MV-4-11 (cell line): ENCODE measurements at places on chromosomes 5 and 9.

DNA sequence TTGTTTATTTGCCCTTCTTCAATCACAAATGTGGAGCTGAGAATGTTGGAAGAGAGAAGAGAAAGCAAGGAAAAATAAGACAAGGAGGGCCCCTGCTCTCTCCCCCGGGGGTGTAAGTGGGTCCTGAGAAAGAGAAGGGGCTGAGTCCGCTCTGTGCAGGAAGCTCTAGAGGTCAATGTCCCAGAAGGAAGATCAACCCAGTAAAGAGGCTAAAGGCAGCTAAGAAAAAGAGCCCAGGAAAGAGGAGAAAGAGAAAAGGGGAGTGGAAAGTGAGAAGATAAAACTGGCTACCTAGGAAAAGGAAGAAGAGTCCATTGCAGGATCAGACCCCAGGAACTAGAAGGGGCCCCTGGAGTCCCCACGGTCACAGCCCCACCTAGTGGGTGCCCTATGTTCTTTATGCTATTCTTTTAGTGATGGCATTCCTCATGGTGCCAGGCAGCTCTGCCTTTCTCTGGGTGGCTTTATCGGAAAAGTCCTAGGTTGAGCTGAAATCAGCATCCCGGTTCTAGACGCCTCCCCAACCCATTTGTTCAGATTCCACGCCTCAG lies 583.4 kb downstream of the ACTL7B start:
- DNase-seq = peak; percentile 32

GRCh38 chr5:1948111-1948510 lies 65.4 kb upstream of the IRX4 start:
- no peak for DNase-seq

- no peak for DNase-seq
Observed at GRCh38 chr5:94830520-94830919, 212.1 kb downstream of the SLF1 start.

- no peak for DNase-seq
Observed at GRCh38 chr5:179287631-179288030, 57.6 kb downstream of the ADAMTS2 start.

DNA sequence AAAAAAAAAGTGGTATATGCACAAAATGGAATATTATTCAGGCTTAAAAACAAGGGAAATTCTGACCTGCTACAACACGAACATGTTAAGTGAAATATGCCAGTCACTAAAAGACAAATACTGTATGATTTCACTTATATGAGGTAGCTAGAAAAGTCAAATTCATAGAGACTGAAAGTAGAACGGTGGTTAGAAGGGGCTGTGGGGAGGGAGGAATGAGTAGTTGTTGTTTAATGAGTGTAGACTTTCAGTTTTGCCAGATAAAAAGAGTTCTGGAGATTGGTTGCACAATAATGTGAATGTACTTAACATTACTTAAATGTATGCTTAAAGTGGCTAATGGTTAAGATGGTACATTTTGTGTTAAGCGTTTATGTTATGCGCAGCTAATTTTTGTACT lies 79.5 kb upstream of the IL12B start:
- peak; percentile 56 for DNase-seq

- DNase-seq = no peak
Observed at GRCh38 chr5:110956280-110956912, 115.1 kb upstream of the TSLP start.

DNA sequence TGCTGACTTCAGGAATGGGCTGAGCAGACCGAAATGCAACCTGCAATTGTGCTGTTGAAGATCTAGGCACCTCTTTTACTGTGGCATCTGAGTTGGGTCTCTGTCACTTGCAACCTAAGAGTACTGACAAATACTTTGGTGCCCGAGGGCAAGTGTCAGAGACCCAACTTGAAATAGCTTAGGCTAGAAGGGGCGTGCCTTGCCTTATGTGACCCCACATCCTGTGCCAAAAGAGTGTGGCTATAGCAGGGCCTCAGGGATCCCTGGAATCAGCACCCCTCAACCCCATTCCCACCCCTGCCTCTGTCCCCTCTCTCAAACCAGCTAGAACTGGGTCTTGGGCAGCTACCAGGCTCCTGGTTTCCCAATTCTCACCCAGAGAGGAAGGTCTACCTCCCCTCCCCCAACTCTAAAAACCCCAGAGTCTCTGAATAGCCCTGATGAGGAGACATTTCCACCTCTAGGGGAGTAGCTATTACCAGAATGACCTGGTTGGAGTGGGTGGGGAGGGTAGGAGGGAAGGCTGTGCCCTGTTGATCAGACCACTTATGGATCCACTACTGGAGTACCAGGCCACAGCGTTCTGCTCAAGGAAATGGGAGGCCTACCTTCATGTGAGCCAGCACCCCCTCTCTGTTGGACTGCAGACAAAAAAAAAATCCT lies 17.5 kb downstream of the RAI14 start:
- DNase-seq = no peak
